ENCODE measurements at places on chromosomes 16 and 17. TPM values are rescaled to one million over a fixed set of nuclear protein-coding genes. Genes with fewer than 3 reads are reported as not detected.

CDRT15L2 gene
- total RNA-seq, result not detected

KRTAP4-9 gene
- total RNA-seq, result not detected

- H3K36me3 ChIP-seq, result no peaks in the 10 kb centered on the region
- peak overlapping the region; percentile 44 for H3K27ac ChIP-seq
- peaks cover 9% of the 10 kb centered on the region for H3K4me1 ChIP-seq
- peak overlapping the region; percentile 76 for H3K4me3 ChIP-seq
- no peak for DNase-seq
- peaks cover 35% of the 10 kb centered on the region for H3K27me3 ChIP-seq
These were observed 986 bp downstream of the FA2H start for GRCh38 chr16:74773446-74774222.

DNA sequence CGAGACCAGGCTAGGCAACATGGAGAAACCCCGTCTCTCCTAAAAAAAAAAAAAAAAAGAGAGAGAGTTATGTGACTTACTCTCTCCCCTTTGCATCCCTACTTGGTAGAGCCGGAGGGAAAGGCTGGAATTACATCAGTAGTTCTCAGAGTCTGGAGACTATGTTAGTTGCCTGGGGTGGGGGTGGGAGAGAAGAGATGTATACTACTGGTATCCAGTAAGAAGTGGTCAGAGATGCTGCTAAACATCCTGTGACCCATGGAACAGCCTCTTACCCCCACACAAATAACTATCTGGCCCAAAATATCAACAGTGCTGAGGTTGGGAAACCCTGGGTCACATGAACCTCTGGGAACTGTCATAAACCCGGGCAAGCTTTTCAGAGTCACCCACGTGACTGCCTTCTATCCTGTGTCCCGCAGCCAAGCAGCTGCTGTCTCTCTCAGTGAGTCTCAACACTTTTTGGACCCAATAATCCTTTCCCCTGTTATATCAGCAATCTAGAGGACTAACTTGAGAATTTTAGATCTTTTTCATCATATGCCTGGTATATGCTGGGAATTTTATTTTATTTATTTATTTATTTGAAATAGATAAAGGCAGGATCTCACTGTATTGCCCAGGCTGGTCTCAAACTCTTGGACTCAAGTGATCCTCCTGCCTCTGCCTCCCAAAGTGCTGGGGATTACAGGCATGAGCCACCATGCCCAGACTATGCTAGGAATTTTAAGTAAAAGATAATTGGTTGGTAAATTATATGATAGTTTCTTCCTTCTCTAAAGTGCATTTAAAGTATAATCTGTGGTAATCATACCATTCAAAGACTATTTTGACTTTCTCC lies 8.7 kb downstream of the EIF1 start:
- peak; percentile 62 for DNase-seq
- peaks cover 22% of the 10 kb centered on the region for H3K36me3 ChIP-seq
- no peak overlapping the region for H3K4me3 ChIP-seq
- peaks cover 1% of the 10 kb centered on the region for H3K27me3 ChIP-seq
- peak overlapping the region; percentile 16 for H3K27ac ChIP-seq
- H3K4me1 ChIP-seq, result peaks cover 18% of the 10 kb centered on the region

DNA sequence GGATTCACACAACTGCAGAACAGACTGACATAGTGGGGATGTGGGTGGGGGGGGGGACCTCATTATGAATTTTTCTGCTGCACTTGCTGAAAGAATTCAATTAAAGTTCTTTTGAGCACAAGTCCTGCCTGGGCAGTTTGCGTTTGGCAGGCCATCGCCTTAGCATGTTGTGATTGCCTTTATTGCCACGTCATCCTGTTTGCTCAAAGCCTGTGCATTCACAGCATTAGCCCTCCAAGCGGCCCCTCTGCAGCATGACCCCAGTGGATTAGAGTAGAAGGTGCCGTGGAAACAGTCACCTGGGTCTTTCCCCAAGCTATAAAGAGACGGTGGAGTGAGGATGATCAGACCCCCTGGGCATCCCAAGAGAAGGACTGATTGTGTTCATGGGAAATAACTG lies 17.2 kb downstream of the MSI2 start:
- H3K27me3 ChIP-seq, result no peaks in the 10 kb centered on the region
- H3K4me3 ChIP-seq, result no peak overlapping the region
- no peak overlapping the region for H3K27ac ChIP-seq

DNA sequence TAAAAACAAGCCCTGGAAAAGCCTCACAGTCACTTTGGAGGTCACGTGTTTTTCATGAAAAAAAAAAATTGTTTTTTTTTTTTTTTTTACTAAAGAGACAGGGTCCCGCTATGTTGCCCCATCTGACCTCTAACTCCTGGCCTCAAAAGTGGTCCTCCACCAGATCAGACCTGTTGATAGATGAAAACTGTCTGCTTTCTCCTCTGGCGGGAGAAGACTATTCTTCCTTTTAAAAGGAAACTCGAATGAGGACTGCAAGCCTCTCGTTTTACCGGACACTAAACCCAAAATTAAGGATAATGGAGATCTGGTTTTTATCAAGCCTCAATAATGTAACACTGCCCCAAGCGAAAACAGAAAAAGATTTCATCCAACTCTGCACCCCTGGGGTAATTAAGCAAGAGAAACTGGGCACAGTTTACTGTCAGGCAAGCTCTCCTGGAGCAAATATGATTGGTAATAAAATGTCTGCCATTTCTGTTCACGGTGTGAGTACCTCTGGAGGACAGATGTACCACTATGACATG lies 25.8 kb downstream of the ZCCHC14 start:
- peaks cover 20% of the 10 kb centered on the region for H3K4me1 ChIP-seq
- H3K4me3 ChIP-seq, result no peak overlapping the region
- peaks cover 2% of the 10 kb centered on the region for H3K27me3 ChIP-seq
- H3K27ac ChIP-seq, result no peak overlapping the region
- DNase-seq, result no peak
- no peaks in the 10 kb centered on the region for H3K36me3 ChIP-seq

TBC1D3L gene
- total RNA-seq, result 16.8 TPM

GRCh38 chr16:1300664-1301476 lies 8.6 kb upstream of the UBE2I start:
- peaks cover 5% of the 10 kb centered on the region for H3K27me3 ChIP-seq

DNA sequence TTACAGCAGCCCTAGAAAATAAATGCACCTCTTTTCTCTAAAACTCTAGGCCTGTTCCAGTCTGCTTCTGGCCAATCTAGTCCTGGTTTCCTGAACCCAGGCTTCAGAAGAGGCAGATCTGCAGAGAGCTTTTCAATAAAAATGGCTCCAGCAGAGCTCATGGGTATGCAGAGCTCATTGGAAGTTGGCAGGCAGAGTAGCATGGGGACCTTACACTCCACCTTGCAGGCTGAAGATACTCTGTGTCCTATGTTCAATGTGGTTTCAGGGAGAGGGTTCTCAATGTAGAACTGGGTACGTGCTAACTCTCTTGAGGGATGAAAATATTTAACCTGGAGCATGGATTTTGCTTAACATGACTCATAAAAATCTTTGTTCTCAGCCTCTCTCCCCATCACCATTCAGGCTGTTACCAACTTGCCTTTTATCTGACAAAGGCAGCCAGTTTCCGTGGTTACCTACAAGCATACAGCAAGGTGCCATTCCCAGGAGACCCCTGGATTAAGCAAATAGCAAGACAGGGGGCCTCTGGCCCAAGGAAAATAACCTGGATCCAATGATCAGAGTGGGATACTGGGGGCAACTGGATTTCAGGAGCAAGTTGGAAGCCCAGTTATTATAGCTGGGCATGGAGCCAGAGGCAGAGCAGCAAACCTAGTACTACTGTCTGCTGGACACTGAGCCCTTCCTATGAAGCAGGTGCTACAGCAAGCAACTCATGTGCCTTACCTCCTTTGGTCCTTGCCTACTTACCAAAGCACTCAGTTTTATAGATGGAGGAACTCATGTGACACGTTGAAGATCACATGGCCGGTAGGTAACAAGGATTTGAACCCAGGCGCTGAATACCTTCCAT lies 98.2 kb upstream of the DHX40 start:
- no peak overlapping the region for H3K27ac ChIP-seq
- DNase-seq, result no peak
- H3K4me1 ChIP-seq, result peaks cover 15% of the 10 kb centered on the region
- no peaks in the 10 kb centered on the region for H3K27me3 ChIP-seq
- no peak overlapping the region for H3K4me3 ChIP-seq

- H3K36me3 ChIP-seq, result no peaks in the 10 kb centered on the region
- no peak overlapping the region for H3K27ac ChIP-seq
These were observed 264.1 kb downstream of the PHKB start for GRCh38 chr16:47725188-47725695.

DNA sequence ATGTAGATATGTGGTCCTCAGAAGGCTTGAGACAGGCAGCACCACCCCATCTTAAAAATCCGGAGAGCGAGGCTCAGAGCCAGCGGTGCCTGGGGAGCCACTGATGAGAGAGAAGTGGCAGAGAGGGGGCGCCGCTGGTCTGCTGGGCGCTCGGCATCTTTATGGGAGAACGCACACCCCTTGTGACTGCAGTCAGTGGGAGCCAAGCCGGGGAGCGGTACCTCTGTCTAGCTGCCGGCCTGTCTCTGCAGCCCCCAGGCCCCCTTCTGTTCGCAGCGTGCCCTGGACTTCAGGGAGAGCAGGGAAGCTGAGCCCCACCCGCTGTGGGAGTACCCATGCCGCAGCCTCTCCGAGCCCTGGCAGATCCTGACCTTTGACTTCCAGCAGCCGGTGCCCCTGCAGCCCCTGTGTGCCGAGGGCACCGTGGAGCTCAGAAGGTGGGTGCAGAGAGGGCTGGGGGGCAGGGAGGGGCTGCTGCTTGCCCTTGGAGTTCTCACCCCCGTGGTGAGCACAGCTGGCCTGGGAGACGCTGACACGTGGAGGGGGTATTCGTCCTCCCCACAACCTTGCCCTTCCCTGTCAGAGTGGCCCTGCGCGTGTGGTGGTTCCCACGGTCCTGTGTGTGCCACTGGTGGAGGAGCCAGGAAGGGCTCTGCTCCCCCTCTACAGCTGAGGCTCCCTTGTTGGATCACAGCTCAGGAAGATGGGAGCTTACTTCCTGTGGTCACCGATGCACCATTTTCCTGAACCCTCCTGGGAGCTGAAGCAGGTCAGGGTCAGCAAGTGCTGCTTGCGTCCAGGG lies 44.8 kb downstream of the PRMT7 start:
- peak overlapping the region; percentile 75 for H3K4me3 ChIP-seq
- H3K27ac ChIP-seq, result no peak overlapping the region
- no peak for DNase-seq
- H3K4me1 ChIP-seq, result peaks cover 30% of the 10 kb centered on the region
- peaks cover 2% of the 10 kb centered on the region for H3K27me3 ChIP-seq

DNA sequence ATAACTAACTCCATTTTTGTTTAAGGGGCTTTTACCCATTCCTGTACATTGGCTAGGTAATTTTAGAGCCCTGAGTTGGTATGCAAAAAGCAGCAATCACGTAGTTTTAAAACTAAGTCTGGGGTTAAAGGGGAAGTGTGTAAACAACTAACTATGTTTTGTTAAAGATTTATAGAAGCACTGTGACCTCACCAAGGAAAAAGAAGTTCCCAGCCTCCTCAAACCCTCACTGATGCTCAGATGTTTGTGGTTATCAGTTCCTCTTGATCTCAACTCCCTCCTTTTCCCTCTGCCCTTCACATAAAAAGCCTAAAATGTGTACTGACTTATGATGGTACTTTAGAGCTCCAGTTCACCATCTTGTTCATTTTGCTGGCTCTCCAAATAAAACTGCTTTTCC lies 119.9 kb upstream of the IRX6 start:
- no peak for DNase-seq
- H3K4me1 ChIP-seq, result no peaks in the 10 kb centered on the region
- H3K4me3 ChIP-seq, result no peak overlapping the region
- no peak overlapping the region for H3K27ac ChIP-seq
- H3K36me3 ChIP-seq, result no peaks in the 10 kb centered on the region

FKBP10 gene
- total RNA-seq, result 0.47 TPM

TBC1D3E gene
- total RNA-seq, result not detected

KRT25 gene
- total RNA-seq, result not detected

ABCA8 gene
- not detected for total RNA-seq

- H3K27ac ChIP-seq, result no peak overlapping the region
- no peaks in the 10 kb centered on the region for H3K36me3 ChIP-seq
- H3K4me1 ChIP-seq, result no peaks in the 10 kb centered on the region
- peaks cover 2% of the 10 kb centered on the region for H3K27me3 ChIP-seq
- no peak overlapping the region for H3K4me3 ChIP-seq
- no peak for DNase-seq
These were observed 217.5 kb upstream of the DYNLRB2 start for GRCh38 chr16:80323187-80323807.

DNA sequence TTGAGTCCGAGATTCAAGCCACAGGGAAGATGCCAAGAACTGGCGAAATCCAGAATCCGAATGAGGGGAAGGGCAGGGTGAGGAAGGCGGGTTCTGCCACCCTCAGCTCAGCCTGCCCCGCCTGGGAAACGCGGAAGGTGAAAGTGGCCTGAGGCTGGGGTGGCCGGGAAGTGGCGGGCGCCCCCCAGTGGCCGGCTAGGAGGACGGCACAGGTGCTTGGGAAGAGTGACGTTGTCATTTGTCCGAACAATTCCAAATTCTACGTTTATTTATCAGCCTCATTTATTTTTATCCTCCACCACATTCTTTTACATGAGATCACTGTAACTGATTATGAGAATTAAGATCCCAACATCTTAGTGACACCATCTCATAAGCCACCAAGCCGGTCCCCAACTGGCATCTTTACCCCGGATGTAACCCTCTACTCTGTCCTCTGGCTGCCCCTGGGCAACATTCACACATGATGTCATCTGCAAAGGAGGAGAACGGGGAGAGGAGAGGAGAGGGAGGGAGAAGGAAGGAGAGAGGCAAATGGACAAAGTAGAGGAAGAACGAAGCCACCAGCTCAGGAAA lies 21.3 kb downstream of the SRCIN1 start:
- H3K27me3 ChIP-seq, result peaks cover 70% of the 10 kb centered on the region
- peak overlapping the region; percentile 57 for H3K27ac ChIP-seq
- peak; percentile 88 for DNase-seq

- H3K27me3 ChIP-seq, result peaks cover 3% of the 10 kb centered on the region
- DNase-seq, result no peak
These were observed 65.3 kb downstream of the HS3ST3B1 start for GRCh38 chr17:14366199-14366598.

Measured in activated CD4-positive, alpha-beta T cell treated with anti-CD3 and anti-CD28 coated beads, Interleukin-2, amount 10 ng/mL, durations not matched to agents 24 days and 14 days (primary cell).